ENCODE measurements at places on chromosomes 2 and 18.

- DNase-seq, result no peak
Observed at GRCh38 chr18:6495536-6495935, 80.8 kb upstream of the L3MBTL4 start.

DNA sequence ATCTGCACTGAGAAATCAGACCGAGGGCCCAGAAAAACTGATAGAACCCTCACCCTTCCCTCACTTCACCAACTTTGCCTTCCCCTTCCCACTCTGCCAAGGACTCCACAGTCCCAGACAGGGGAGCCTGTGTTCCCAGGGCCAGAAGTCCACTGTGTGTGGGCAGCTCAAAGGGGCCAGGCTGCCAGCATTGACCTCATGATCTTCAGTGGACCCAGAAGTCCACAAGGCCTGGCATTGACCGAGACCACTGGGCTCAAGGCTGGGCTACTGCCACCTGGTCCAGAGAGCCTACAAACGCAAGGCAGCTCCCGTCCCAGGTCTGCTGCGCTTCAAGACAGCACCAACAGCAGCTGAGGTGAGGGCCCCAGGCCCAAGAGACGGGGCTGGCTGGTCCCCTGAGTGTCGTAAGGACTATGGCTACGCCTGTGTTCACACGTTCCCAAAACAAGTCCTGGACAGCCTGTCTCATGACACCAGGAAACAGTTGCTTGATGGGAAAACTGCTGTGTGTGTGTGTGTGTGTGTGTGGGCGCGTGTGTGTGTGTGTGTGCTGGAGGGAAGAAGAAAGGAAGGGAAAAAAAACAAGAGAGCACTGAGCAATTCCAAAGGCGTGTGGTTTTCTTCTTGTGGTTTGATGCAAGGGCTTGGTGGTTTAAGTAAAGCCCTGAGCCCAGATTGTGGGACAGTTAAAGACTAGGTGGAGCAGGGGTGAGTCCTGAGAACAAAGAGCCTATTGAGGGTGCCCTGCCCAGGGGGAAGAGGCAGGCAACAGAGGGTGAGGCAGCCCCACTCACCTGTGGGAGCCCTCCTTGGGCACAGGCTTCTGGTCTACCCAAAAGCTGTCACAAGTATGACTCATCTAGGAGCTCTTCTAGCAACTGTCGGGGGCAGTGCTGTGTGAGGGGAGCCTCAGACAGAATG is 46.6 kb upstream of the ZBTB7C start:
- peak; percentile 27 for DNase-seq

- no peak for DNase-seq
Observed at GRCh38 chr2:63047321-63048279, 3.0 kb upstream of the OTX1 start.

GRCh38 chr2:11633923-11634478 is 36.0 kb downstream of the NTSR2 start:
- DNase-seq, result no peak

GRCh38 chr2:237435844-237436587 is 22.1 kb upstream of the COL6A3 start:
- DNase-seq, result no peak

GRCh38 chr2:97751752-97752151 is 38.4 kb downstream of the ZAP70 start:
- no peak for DNase-seq

DNA sequence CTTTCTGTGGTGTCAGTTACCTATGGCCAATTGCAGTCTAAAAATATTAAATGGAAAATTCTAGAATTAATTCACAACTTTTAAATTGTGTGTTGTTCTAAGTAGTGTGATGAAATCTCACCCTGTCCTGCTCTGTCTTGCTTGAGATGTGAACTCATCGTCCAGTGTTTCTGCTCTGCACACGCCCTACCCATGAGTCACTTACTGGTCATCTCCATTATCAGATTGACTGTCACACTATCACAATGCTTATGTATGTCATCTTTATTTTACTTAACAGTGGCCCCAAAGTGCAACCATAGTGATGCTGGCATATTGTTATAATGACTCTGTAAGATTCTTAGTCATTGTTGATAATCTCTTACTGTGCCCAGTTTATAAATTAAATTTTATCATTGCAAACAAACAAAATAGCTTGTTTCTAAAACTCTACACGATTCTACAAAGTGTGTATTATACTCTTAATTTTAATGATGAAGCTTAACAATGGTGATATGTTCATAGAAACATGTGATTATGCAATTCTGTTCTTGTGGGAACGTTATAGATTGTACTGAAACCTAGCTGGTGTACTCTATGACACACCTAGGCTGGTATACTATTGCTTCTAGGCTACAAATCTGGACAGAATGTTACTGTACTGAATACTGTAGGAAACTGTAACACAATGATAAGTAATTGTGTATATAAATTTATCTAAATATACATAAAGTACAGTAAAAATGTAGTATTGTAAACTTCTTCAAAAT is 1086.8 kb upstream of the PIK3C3 start:
- DNase-seq, result no peak

GRCh38 chr2:3180082-3180908 is 197.3 kb downstream of the EIPR1 start:
- no peak for DNase-seq

DNA sequence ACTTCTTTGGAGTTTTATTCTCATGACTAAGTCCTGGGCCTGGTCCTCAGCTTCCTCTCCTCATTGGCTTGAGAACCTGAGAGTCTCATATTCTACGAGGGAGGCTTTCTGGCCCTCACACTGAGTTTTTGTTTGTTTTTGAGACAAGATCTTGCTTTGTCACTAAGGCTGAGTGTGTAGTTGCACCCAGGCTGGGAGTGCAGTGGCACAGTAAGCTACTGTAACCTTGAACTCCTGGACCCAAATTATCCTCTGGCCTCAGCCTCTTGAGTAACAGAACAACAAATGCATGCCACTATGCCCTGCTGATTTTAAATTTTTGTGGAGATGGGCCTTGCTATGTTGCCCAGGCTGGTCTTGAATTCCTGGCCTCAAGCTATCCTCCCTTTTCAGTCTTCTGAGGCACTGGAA is 22.6 kb downstream of the PRKRA start:
- no peak for DNase-seq

- no peak for DNase-seq
Observed at GRCh38 chr2:108367561-108368175, 10.1 kb upstream of the SULT1C4 start.

GRCh38 chr2:221283896-221284545 is 288.1 kb downstream of the EPHA4 start:
- DNase-seq, result no peak

DNA sequence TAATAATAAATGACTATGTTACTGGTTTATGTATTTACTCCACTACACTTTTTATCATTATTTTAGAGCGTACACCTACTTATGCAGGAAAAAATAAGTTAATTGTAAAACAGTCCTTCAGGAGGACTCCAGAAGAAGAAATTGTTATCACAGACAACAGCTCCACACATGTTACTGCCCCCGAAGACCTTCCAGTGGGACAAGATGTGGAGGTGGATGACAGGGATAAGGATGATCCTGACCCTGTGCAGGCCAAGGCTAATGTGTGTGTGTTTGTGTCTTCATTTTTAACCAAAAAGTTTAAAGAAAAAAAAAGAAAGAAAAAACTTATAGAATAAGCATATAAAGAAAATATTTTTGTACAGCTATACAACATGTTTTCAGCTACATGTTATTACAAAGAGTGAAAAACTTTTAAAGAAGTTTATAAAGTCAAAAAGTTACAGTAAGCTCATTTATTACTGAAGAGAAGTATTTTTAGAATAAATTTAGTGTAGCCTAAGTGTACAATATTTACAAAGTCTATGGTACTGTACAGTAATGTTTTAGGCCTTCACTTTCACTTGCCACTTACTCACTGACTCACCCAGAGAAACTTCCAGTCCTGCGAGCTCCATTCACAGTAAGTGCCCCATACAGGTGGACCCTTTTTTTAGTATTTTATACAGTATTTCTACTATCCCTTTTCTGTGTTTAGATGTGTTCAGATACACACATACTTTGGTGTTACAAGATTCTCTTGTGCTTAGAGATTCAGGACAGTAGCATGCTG is 7.5 kb downstream of the TGFBRAP1 start:
- DNase-seq, result no peak

DNA sequence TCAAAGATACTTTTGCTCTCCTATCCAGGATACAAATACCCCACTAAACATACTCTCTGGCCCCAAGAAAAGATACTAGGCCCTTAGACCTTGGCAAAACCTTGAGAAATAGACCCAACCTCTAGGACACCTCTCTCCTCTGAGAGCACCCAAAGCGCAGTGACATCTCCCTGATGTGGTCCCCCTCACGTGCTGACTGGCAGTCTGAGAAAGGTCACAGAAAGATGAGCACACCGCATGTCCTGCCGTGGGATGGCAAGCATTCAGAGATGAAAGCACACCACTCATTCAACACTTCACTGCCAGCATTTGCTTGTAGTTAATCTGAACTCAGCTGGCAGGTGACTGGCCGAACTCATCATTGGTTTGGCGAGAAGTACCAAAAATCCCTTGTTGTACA is 6.1 kb upstream of the TBC1D8 start:
- DNase-seq, result no peak

DNA sequence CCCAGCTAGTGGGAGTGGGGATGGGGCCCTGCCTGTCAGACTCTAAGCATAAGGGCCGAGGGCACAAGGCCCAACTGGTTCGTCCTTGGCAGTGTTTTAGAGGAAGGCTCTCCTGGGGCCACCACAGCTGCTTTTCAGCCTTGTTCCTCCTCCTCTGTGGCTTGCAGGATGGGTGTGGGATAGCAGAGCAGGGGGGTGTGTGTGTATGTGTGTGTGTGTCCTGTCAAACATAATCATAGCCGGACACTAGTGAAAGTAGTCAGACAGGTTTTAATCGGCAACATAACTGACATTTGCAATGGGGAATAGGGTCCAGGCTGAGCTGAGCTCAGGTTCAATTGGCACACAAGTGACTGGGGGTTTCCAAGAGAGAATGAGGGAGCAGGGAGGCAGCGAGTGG is 114.2 kb downstream of the SEPTIN10 start:
- DNase-seq, result no peak

DNA sequence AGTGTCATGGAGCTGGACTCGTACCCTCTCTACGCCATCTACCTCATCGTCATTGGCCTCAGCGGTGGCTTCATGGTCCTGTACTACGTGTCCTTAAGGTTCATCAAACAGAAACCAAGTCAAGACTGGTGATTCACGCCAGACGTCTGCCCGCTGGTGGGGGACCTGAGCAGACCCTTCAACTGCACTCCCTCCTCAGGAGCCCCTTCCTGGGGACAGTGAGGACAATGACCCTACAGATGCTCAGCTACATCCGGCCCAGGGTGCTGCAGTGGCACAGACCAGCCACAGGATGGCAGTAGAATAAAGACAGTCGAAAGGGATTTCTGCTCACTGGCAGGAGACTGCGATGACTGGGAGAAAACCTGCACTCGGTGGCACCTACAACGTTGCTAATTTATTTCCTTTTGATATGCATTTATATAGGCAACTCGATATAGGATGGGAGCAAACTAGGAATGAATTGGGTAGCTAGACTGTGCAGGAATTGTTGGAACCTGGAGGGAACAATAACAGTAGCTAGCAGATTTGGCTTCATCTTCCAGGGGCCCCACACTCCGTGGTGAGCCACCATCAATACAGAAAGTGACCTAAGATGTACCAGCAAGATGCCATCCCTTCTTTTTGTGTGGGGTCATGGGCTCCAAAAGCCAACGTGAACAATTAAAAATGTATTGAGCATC is 39.2 kb downstream of the ABCG8 start:
- DNase-seq, result peak; percentile 24
